ENCODE measurements at places on chromosomes 1 and 21. TPM values are rescaled to one million over a fixed set of nuclear protein-coding genes. Genes with fewer than 3 reads are reported as not detected.

Gene GABRD
- total RNA-seq = not detected

Gene MIXL1
- total RNA-seq = 1.7 TPM

Gene TRIM63
- total RNA-seq = not detected

Gene CRP
- total RNA-seq = not detected

Gene BGLAP
- total RNA-seq = 7.4 TPM

Gene ZFYVE9
- 3.3 TPM for total RNA-seq

Gene RIMS3
- 5.4 TPM for total RNA-seq

Measured in B cell (primary cell).